ENCODE measurements at places on chromosomes 3 and 15. TPM values are rescaled to one million over a fixed set of nuclear protein-coding genes. Genes with fewer than 3 reads are reported as not detected.

The CCDC39 gene
- total RNA-seq: not detected

DNA sequence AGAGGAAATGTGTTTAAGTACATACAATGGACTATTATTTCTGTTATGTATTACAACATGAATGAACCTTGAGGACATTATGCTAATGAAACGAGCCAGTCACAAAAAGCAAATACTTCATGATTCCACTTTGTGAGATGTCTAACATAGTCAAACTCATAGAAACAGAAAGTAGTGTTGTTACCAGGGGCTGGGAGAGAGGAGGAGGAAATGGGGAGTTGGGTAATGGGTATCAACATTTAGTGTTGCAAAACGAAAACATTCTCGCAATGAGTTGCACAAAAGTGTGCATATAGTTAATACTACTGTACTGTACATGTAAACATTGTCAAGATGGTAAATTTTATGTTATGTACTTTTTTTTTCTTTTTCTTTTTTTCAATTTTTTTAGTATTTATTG lies 194.3 kb downstream of the IL5RA start:
- DNase-seq: no peak

The MAP1A gene
- 2.4 TPM for total RNA-seq

The C3orf20 gene
- not detected for total RNA-seq

DNA sequence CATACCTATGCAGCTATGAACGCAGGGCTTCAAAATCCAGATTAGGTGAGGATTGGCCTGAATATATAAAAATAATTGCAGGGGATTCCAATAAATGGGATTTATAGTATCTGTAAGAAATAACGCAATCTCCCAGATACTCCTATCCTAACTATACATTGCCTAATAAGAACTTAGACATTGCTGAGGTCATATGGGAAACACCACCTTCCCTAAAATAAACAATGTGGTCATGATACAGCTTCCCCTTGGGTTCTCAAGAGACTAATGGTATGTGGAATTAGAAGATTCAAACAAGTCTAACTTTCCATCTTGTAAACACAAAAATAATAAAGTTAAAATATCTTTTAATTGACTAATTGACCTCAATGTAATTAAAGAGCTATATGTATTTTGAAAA lies 28.2 kb downstream of the UBE3A start:
- DNase-seq: no peak
